WERI-Rb-1 (cell line): ENCODE measurements at places on chromosomes 6 and 20.

GRCh38 chr6:31776485-31776988, 591 bp downstream of the VWA7 start:
- DNase-seq = no peak

- DNase-seq = peak; percentile 85
These were observed 148.7 kb downstream of the PRL start for GRCh38 chr6:22147921-22148776.

DNA sequence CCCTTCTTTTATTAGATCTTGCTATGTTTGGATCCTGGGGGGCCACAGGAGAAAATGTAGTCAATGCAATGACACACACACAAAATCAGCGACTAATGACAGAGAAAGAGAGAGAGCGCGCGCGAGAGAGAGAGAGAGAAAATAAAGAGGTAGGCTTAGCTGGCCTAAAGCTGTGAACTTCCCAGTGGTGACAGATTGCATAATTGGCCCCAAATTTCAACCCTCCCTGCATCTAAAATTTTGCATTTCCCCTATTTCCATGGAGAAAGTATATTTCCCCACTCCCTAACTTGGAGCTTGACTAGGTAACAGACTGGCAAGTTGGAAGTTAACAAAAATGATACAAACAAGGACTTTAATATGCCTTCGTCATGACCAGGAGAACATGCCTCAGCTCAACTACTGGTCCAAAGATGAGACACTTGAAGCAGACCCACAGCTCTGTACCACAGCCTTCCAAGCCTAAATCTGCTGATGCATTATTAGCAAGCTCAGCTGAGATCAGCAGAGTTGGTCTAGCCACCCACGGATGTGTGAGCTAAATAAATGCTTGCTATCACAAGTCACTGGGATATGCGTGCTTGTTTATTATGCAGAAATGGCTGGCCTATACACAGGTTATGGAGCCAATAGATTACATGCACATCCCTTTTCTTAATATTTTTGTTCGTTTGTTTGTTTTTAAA, 118.1 kb upstream of the PRDM1 start:
- DNase-seq = no peak

GRCh38 chr6:75084872-75085381, 120.9 kb downstream of the COL12A1 start:
- no peak for DNase-seq

- peak; percentile 77 for DNase-seq
These were observed 10.0 kb upstream of the TBX18 start for GRCh38 chr6:84774157-84774984.

DNA sequence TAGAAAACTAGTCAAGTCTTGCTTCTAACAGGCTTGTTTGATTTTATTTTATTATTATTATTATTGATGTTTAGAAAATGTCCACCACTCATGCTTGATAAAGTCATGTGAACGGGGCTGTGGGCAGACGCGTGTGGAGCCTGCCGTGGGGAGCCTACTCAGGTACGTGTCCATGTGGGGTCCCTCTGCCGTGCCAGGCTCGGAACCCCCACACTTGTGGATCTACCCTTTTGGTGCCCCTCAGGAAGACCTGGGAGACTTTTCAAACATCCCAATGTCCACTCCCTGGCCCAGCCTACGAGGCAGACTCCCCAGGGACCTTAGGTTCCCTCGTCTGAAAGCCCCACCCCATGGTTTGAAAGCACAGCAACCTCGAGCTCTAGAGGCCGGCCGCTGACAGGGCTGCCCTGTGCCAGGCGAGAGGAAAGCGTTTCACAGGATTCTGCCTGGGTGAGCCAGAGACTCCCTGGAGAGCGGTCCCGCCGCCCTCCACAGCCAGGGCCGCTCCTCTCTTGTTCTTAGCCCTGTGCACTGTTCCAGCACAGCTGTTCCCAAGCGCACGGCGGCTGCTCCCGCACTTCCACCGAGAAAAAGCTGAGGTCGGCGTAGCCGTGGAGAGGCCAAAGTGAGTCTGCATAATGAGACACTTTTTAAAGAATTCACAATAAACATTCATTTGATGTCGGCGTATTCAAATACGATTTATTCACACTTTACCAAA, 249.7 kb downstream of the TTLL2 start:
- no peak for DNase-seq

GRCh38 chr20:51985013-51985415, 182.7 kb upstream of the SALL4 start:
- DNase-seq = no peak

DNA sequence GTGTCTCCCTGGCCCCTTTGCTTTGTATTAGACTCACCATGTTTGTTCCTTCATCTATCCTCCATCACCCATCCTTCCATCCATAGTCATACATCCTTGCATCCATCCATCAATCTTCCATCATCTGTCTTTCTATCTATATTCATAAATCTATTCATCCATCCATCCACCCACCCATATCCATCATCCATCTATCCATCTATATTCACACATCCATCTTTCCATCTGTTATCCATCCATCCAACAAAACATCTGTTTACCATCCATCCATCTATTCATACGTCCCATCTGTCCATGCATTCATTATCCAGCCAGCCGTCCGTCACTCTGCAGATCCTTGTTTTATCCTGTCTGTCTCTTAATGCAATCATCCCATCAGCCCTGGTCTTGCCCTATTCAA, 10.6 kb downstream of the DDR1 start:
- no peak for DNase-seq

DNA sequence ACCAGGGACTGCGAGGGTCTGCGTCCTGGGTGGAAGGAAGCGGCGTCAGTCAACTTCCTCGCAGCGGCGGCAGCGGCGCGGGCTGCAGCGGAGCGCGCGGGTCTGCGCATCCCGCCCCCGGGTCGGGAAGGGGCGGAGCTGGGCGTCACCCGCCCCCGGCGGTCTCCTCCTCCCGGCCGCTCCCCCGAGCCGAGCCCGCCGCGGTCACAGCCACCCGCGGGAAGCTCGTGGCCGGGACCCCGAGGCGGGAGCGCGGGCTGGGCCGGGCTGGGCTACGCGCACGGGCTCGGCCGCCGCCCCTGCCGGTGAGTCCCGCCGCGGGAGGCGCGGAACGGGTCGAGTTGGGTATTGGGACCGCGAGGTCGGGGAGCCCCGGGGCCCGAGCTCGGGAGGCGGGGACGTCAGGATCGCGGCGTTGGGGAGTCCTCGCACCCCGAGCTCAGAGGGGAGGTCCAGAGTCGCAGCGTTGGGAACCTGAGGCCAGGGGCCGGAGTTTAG, at the start of gene PAQR8:
PAQR8 (plus strand) TSS at position 207 of the 498 bp plus-strand sequence. CDS start 41,063 bp downstream, outside the sequence.
- peak; percentile 84 for DNase-seq
